ENCODE measurements at places on chromosomes 6 and 20. TPM values are rescaled to one million over a fixed set of nuclear protein-coding genes. Genes with fewer than 3 reads are reported as not detected.

Gene GMDS
- total RNA-seq = 31.1 TPM

DNA sequence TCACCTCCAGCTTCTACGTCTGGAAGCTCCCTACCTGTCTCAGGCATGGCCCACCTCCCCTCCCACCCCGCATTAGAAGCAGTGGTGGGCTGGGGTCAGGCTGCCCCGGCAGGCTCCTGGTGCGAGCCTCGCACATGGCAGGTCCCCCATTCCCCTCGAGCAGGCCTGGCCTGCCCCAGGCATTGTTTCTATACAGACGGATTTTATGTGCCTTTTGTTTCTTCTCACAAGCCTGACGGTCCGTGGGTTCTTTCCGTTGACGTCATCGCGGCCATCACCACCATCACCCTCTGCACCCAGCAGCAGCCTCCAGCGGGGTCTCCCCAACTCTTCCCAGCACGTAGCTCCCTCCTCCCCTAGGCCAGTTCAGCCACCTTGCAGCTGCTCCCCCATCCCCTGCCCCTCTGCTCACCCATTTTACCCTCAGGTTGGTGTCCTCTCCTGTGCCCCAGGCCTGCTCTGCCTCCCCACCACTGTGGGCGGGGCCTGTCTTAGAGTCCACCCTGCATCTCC lies 4.6 kb downstream of the CST7 start:
- DNase-seq = peak; percentile 5

Gene FAM83B
- not detected for total RNA-seq

- no peak for DNase-seq
Observed at GRCh38 chr6:2482773-2483172, 237.4 kb upstream of the GMDS start.

DNA sequence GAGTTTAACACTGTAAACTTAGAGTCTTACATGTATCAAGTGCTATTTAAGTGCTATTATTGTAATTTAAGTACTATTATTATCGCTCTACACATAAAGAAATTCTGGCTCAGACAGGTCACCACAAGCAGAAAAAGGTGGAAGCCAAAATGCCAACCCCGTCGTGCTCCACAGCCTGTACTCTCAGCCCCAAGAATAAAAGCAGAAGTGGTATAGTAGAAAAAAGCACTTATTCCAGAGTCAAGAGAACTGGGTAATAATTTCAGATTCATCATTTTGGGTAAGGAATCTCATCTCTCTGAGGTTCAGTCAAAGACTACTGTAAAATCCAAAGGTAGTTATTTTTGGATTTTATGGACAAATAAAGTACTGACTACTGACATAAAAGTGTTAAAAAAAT lies 943 bp downstream of the ZUP1 start:
- no peak for DNase-seq

Measured in activated CD4-positive, alpha-beta T cell treated with anti-CD3 and anti-CD28 coated beads, Interleukin-2, amount 10 ng/mL, durations not matched to agents 7 days and 5 days (primary cell).